ENCODE measurements at places on chromosomes 3 and 15. TPM values are rescaled to one million over a fixed set of nuclear protein-coding genes. Genes with fewer than 3 reads are reported as not detected.

DNA sequence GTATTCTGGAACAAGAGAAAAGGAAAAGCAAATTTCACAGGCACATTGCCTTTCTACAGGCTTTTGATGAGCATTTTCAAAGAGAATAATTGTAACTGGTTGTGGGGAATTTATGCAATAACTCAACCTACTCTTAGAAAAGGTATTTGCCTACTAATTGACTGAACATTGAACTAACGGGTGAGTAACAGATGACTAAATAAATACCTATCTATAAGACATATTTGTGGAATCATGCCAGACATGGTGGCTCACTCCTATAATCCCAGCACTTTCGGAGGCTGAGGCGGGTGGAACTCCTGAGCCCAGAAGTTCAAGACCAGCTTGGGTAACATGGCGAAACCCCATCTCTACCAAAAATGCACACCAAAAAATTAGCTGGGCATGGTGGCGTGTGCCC, 367.7 kb downstream of the CGGBP1 start:
- no peak for DNase-seq

C3orf80 gene
- not detected for total RNA-seq

GRCh38 chr3:50333744-50334328, 5.8 kb upstream of the TUSC2 start:
- no peak for DNase-seq

DNA sequence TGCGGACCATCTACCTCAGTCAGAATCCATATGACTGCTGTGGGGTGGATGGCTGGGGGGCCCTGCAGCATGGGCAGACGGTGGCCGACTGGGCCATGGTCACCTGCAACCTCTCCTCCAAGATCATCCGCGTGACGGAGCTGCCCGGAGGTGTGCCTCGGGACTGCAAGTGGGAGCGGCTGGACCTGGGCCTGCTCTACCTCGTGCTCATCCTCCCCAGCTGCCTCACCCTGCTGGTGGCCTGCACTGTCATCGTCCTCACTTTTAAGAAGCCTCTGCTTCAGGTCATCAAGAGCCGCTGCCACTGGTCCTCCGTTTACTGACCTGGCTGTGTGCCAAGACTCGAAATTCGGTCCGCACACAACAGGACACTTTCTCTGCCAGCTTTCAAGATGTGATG, 21.9 kb downstream of the NRROS start:
- DNase-seq: no peak

GRCh38 chr15:70194266-70194665, 96.5 kb upstream of the TLE3 start:
- DNase-seq: no peak

CYP19A1 gene
- not detected for total RNA-seq

DNA sequence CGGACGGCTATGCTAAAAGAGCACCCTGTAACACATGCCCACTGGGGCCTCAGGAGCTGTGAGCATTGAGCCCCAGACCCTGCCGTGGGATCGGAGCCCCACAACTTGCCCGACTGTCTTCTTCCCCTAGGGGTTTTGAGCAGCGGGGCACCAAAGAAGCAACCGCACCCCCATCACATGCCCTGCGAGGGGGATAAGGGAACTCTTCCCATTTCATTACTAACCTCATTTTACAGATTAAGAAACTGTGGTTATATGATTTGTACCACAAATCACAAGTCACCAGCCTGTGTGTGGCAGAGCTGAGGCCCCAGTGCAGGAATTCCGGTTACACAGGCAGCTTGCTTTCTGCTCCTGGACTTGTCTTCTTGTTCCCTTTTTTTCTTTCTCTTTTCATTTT, 86.2 kb downstream of the CD47 start:
- no peak for DNase-seq

DNA sequence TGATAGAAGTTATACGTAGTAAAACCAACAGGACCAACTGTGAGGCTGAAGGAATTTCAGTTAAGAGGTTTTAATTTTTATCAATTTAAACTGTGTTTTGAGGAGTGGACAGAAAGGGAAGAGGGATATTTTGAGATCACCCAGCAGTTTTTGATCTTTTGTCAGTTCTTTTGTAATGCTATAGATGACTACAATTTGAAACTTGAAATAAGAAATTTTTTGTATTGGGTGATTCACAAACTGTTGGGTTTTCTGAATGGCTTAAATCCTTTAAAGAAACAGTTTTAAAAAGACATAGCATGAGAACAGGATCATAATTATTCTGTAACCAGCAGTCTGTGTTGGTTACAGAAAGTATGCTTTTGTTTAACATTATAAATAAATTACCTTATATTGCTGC, 67.4 kb downstream of the TCF12 start:
- DNase-seq: no peak

DNA sequence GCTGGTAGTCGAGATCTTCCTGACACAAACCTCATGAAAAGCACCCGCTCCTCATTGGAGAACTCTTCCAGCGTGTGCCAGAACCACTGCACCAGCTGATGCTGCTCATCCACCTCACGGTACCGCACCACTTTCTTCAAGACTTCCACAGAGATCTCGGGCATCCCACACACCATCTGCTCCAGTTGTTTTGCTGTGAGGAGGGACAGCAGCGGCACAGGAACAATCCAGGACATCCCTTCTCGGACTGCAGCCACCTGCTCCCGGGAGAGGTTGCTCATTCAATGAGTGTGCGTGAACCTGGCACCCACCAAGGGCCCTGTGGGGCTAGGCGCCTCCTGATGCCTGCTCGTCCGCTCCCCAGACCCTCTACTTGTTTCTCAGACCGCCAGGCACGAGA, 15.1 kb downstream of the FBXL22 start:
- no peak for DNase-seq

COL8A1 gene
- 0.07 TPM for total RNA-seq

- no peak for DNase-seq
Measured at GRCh38 chr3:153137626-153138025, 24.4 kb upstream of the RAP2B start.

GP9 gene
- total RNA-seq: not detected

DNA sequence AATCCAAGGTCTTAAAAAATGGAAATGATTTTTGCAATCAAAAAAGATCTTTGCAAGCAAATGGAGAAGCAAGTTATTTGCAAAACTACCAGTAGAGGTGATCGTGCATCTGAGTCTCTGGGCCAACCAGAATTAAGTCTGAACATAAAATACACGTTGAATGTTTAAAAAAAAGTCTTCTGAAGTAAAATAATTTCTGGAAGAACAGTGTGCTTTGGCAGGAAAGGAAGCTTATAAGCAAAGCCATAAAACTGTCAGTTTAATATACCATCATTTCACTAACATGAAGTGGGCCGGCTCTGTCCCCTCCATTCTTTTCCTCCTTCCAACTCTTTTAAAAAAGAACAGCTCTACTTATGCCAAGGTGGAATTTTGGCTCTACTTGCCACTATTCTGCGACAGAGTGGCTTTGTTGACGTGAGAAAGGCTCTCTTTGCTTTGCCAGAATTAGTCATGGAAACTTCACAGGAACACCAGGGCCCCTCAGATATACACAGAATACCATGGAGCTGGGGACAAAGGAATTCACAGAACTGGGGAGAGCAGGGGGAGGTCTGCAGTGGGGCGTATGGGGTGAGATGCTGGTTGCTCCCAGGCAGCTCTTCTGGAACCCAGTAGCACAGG, 29.8 kb downstream of the FSTL1 start:
- no peak for DNase-seq

- DNase-seq: no peak
Measured at GRCh38 chr3:123658118-123658851, 73.4 kb upstream of the HACD2 start.

- DNase-seq: no peak
Measured at GRCh38 chr3:113545594-113545993, 13.2 kb downstream of the SIDT1 start.

DNA sequence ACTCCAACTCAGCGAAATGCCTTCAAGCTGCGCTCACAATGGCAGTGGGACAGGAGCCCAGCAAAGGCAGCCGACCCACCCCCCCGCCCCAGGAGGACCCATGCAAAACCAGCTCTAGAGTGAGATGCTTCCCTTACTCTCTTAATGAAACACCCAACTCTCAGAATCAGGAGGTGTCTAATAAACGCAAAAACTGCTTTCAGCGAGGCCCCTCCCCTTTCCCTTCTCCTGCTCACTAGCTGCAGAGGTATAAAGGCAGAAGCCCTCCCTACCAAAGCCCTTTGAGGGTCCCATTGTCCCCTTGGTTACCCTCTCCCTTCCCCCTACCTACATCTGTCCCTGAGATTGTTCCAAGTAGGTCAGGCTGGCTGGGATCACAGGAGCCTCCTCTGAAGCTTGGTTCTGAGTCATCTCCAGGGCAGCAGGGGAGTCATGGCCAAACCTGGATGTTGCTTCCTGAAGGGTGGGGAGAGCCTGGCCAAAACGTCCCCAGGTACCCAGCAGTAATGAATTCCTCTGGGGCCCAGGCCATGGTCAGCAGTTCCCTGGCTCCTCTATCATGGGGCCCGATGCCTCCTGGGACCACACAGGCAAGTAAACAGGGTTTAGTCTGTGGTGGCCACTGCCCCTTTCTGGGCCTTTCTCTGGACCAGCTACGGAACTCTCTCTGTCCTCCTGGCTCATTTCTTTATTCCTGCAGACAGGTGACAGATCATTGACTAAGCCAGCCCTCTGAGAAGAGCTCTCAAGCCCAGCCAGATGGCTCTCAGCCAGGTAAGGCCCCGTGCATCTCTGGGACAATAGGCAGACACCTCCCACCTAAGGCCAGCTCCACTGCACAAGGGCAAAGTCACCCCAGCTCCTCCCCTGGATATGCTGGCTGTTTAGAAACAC, 8.6 kb downstream of the KLHL25 start:
- peak; percentile 56 for DNase-seq

CCDC39 gene
- total RNA-seq: not detected

- no peak for DNase-seq
Measured at GRCh38 chr3:177035676-177036075, 161.6 kb downstream of the TBL1XR1 start.

CRYBG3 gene
- total RNA-seq: 1.7 TPM

DNA sequence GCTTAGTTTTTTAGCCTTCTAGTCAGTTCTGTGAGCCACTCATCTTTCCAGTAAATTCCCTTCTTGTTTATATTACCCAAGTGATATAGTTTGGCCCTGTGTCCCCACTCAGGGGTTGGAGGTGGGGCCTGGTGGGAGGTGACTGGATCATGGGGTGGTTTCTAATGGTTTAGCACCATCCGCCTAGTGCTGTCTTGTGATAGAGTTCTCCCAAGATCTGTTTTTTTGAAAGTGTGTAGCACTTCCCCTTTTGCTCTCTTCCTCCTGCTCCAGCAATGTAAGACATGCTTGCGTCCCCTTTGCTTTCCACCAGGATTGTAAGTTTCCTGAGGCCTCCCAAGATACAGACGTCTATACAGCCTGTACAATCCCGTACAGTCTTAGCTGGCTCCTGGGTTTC, 53.7 kb upstream of the INO80 start:
- no peak for DNase-seq

DCUN1D1 gene
- 40.5 TPM for total RNA-seq

- no peak for DNase-seq
Measured at GRCh38 chr3:171116824-171117395, 90.4 kb upstream of the SLC2A2 start.

- DNase-seq: peak; percentile 68
Measured at GRCh38 chr3:161395115-161396012, 24.0 kb upstream of the SPTSSB start.

GRCh38 chr3:191280111-191280510, 49.1 kb upstream of the CCDC50 start:
- DNase-seq: no peak

DNA sequence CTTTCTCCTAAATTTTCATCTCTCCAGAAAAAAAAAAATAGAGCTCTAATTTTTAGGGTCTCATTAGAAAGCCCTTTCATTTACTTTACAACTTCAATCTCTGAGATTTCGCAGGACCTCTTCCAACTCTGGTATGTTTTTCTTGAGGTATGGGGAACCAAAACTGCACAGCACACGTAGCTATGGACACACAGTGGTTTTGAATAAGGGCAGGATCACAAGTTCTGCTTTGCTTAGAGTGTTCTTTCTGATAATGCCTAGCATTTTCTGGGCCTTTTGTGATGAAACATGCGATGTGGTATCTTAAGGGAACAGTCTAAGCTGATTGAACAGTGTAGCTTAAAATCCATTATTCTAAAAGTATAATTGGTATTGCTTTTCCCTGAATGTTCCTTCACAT, 25.3 kb downstream of the ZNF592 start:
- no peak for DNase-seq

DNA sequence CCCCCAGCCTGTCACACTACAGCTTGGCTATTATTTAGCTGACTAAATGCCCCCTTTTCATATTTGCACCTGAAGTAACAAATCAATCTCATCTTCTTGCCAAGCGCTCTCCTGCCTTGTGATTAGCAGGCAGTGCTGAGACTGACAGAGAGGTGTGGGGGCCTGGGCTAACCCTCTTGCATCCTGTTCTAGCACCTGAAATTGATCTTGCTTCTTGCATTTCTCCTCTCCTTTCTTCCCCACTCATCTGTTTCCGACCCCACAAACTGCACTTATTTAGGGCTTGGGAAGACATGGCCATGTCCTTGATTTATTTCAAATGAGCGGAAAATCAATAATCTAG, 309.0 kb upstream of the PROK2 start:
- DNase-seq: no peak

GRCh38 chr3:127152684-127153505, 40.0 kb upstream of the PRR23E start:
- no peak for DNase-seq

GRCh38 chr3:190120269-190121060, at the start of gene P3H2:
TSS of gene P3H2 (minus strand) at chr3:190120897. CDS start at chr3:190120731, 166 bp downstream.
- DNase-seq: peak; percentile 40

CDC25A gene
- 40.8 TPM for total RNA-seq

DNA sequence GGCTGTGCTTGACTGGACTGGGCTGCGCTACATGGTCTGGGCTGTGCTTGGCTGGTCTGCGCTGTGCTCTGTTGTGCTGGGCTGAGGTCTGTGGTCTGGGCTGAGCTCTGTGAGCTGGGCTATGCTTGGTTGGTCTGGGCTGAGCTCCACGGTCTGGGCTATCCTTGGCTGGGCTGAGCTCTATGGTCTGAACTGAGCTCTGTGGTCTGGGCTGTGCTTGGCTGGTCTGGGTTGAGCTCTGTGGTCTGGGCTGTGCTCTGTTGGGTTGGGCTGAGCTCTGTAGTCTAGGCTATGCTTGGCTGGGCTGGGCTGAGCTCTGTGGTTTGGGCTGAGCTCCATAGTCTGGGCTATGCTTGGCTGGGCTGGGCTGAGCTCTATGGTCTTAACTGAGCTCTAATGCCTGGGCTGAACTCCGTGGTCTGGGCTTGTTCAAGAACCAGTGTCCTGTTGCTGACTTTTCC, 92.0 kb downstream of the PLXNA1 start:
- DNase-seq: no peak

SLC28A1 gene
- total RNA-seq: not detected

Measured in activated naive CD4-positive, alpha-beta T cell treated with anti-CD3 and anti-CD28 coated beads for 36 hours (primary cell).